ENCODE measurements at places on chromosomes 3 and 15.

DNA sequence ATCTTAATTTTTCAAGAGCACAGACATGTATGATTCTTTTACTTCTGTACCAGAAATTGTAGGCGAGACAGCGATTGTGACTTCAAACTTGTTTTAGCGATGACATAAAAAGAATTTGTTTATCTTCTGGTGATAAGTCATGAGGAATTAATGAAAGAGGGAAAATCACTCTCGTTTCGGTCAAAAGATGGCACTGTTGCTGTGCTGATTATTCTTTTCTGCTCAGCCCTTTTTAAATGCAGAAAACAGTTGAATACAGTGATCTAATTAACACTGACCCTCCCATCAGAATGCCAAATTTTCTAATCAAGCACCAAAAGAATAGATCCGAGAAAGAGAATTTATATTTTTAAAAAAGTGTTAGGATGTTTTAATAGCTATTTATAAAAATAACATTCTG lies 52.6 kb downstream of the NSUN3 start:
- no peak for DNase-seq

GRCh38 chr3:174094669-174095068 lies 697.1 kb downstream of the NLGN1 start:
- no peak for DNase-seq

DNA sequence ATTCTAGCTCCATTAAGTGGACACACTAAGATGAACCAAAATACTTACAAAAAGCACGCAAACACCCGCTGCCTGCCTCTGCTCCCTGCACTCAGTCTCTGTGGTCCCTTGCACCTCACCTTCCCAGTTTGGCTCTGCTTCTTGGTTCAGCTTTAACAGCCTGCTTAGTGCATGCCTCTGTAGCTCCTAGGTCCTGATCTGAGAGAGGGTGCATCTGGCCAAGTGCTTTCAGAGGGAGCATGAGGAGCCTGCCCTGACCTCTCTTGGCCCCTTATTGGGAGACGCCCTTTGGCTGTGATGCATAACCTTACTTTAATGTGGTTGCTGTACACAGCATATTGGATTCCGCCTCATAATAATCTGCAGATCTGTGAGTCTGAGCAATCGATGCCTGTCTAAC lies 21.2 kb upstream of the ATP10A start:
- DNase-seq, result no peak

GRCh38 chr3:127884041-127884440 lies 31.0 kb upstream of the KBTBD12 start:
- DNase-seq, result no peak

DNA sequence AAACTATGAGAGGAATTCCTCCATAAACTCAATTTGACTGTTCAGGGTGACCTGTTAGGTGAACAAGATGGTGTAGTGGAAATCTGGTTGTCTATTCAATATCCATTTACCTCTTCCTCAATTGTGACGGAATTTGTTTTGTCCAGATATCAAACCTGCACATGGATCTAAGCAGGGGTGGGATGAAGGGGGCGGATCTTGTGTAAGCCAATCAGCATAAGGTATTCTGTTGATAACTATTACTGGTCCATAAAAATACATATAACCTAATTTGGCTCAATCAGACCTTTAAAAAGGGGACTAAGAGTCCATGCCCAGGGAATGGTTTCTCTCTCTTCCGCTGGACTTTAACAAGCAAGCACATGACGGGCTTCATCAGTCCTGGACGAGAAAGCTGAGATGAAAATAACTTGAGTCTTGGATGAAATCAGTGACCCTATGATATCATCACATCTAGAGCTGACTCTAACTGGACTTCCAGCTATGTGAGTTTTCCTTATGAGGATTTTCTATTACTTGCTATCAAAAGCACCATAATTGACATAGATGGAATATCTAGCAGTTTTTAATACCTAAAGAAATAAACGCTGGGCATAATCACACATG lies 5.7 kb upstream of the POPDC2 start:
- no peak for DNase-seq

All from stimulated activated CD8-positive, alpha-beta memory T cell treated with anti-CD3 and anti-CD28 coated beads, Interleukin-7, amount 100 ng/mL, for 4 hours (primary cell).